ENCODE measurements at places on chromosomes 11 and 22. TPM values are rescaled to one million over a fixed set of nuclear protein-coding genes. Genes with fewer than 3 reads are reported as not detected.

DNA sequence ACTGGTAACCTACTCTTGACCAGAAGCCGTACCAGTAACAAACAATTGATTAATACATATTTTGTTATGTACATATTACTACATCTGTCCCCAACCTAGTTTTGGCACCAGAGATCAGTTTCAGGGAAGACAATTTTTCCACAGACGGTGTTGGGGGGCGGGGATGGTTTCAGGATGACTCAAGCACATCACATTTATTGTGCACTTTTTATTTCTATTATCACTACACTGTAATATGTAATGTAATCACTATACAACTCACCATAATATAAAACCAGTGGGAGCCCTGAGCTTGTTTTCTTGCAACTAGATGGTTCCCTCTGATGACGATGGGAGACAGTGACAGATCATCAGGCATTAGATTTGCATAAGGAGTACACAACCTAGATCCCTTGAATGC is 15.5 kb downstream of the DGCR8 start:
- no peak for DNase-seq

DNA sequence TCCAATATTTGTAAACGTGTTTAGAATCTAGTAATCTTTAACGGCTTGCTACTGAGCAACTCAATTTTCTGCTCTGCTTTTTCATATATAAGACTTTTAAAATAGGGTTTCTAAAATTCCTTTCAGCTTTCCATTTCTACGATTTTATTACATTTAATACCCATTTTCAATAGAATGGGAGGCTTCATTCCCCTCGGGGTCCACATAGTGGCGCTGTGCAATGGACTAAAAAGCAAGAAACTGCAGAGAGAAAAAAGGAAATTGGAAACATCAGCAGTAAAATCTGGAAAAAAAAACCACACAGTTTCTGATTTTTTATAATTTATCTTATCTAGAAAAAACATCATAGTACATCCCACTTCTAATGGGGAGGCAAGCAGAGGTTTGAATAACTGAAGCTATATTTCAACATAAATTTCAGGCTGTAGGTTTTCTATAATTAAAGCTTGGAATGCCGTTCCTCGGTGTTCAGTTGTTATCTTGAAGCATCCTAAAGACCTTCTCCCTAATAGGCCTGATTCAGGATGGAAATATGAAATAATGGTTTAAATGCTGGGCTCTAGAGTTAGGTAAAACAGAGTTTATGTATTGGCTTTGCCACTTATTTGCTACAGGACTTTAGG is 18.7 kb upstream of the JHY start:
- no peak for DNase-seq

SEC14L2 gene
- 16.8 TPM for total RNA-seq

GRCh38 chr11:15903246-15903645 is 453.1 kb downstream of the SOX6 start:
- no peak for DNase-seq
